ENCODE measurements at places on chromosomes 7 and 10.

DNA sequence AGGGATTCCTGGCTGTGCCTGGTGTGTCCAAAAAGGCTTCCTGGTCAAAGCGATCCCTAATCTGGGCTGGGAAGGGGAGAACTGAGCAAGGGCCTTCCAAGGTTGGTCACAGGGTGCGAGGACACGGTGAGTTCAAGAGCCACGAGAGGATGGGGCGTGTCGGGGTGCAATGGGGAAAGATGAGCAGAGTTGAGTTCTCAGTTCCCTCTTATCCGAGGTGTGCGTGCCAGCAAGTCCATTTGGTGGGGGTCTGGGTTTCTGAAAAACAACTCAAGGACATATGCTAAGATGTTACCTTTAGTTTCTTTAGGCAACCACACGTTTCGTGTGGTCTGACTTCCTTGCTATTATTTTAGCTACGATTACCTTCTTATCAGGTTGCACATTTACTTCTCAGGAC is 1.3 kb downstream of the ZNF775 start:
- DNase-seq: no peak

- peak; percentile 66 for DNase-seq
Measured at GRCh38 chr7:129952086-129952652, 591 bp downstream of the UBE2H start.

DNA sequence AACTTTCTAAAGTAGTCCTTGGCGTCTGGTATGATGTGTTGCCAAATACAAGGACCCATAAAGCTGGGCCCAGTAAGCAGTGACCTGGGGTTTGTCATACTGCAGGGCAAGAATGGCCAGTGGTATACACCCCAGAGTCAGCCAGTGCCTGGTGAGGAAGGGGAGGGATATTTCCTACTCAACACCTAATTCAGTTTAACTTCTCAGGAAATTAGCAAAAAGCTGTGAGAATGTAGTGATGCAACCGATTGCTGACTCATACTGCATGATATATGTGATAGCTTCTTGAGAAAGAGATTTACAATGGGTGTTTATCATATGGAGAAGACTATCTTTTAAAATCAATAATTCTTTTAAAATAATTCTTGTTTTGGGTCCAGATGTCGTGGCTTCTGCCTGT is 889.3 kb upstream of the CELF2 start:
- DNase-seq: no peak

DNA sequence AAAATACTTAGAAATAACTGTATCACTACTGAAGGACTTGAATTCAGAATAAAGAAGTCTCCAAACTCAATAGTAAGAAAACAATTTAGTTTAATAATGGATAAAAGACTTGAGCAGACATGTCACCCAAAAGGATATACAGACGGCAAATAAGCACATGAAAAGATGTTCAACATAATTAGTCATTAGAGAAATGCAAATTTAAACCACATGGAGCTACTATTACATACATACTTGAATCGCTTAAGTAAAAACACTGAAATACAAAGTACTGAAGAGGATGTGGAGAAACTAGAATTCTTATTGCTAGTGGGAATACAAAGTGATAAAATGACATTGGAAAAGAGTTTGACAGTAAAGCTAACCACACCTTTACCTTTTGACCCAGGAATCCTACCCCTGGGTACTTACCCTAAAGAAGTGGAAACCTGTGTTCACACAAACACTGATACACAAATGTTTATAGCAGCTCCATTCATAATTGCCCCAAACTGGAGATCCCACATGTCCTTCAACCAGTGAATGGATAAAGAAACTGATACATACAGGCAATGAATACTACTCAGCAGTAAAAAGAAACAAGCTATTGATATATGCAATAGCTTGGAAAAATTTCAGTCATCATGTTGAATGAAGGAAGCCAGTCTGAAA is 54.3 kb upstream of the NFKB2 start:
- DNase-seq: no peak

GRCh38 chr10:77263700-77264099 is 373.9 kb downstream of the KCNMA1 start:
- no peak for DNase-seq

DNA sequence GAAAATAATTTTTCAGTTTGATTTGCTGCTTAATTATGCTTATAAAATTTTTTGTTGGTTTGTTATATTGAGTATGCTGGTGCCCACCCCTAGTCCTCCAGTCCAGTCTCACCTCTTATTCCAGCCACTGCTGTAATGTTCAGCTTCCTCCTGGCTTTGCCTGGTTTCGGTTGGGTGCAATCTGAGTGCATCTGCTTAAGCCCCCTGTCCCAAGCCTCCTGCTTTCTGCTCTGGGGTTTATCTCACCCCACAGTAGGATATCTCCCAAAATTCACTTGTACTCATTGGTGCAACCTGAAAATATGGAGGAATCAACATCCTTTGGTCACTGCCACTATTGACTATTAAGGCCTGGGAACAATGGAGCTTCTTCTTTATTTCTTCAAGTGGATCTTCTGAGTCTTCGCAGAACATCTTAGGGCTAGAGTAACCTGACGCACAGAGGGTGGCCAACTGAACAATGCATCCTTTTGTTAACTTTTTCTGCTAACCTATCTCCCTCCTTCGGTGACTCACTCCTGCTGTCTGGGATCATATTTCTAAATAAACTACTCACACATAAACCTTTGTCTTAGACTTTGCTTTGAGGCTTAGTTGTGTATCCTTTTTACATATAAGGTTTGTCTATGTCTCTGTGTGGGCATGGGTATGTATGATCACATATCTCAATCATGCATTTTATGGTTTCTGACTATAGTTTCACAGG is 19.1 kb upstream of the SOSTDC1 start:
- no peak for DNase-seq

- peak; percentile 27 for DNase-seq
Measured at GRCh38 chr10:66180581-66181318, 745.1 kb upstream of the LRRTM3 start.

DNA sequence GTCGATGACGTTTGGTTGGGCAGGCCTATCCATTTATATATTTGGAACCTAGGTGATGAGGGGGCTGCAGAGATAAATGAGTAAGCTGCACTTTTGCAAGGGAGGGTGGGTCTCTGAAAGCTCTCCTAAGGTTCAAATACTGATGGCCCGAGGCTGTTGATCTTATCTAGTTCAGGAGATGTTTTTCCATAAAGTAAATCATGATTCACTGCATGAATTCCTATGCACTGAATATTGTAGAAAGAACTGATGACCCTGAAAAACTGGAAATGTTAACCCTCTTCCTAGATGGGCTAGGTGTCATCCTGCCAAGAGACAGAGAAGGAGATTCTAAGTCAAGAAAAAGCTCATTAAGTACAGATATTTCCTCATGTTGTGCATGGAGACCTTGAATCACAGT is 459.9 kb downstream of the PLXNA4 start:
- no peak for DNase-seq

GRCh38 chr10:119807960-119808697 is 64.5 kb downstream of the MCMBP start:
- no peak for DNase-seq

DNA sequence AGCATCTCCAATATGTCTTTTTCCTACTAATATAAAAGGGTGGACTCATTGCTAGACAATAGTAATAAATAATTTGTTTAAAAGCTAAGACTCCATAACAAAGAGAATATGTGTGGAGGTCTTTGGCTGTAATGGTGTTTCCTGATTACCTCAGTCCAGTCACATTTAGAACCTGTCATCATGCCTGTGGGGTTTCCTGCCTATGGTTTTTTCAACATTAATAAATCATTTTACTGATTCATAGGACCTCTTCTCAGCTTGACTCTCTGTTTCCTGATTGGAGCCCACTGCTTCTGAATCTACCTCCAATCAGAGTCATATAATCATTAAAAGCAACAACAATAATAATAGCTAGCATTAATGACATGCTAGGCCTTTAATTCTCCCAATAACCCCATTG is 52.4 kb upstream of the GNAI1 start:
- no peak for DNase-seq

DNA sequence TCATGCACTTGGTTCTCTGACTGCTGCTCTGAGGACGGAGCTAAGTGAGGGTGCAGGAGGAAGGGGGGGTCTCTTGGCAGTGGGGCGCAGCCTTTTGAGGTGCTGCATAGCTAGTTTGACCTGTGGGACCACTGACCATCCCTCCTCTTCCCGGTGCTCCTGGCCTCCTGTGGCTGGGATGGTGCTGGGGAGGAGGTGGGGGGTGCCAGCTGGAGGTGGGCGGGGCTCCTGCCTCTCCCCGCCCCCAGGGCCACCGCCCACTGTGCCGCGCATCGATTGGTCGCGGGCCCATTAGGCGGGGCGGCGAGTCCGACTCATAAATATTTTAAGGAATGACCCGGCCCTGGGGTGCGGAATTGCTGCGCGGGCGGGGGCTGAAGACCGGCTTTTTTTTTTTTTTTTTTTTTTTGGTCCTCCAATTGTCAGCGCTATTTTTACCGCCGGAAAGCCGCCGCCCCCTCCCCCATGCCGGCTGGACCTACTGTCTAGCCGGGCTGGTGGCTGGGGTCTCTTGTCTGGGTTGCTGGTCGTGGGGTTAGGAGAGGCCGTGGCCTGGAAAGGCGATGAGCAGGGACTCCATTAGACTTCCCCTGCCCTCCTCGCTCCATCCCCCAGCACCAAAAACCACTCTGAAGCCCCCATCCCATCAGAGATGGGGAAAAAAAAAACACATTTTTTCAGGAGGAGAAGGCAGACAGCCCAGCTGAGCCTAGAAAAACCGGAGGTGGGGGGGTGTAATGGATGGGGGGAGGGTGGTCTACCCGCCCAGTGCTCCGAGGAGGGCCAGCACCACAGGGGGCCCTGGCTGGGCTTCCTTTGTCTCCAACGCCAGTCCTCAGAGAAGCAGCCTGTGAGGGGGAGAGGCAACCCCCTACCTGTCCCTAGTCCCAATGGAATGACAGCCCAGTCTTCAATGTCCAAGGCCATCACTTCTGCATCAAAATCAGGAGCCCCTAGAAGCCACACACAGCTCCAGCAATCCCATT is 6.4 kb downstream of the SH2B2 start:
- DNase-seq: no peak

DNA sequence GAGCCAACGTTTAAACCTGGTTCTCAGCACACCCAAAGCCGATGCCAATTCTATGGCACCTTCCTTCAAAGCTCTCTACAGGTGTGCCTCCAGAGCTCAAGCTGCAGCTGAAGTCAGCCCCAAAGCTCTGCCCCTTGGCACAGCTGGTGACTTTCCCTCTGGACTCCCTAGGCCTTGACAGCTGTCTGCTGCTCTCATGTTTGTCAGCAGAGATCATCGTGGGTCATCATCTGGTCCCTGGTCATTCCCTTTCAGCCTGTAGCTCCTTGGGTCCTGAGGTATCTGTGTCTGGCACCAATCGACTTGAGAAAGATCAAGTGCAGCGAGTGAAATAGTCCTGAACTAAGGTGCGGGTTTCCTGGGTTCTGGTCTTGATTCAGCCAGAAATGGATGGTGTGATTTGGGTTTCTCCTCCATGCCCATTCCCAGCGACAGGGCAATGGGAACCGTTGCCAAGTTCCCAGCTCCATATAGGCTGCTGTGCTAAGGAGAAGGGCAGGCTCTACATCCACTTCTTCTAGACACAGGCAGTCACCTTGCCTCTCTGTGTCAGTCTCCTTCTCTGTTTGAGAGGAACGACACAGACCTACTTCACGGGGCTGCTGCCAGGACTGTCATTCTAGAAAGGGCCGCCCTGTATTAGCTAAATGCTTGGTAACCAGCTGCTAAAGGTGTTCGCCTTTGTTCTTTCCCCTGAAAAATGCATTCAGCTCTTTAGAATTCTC is 3.6 kb downstream of the PKD1L1 start:
- no peak for DNase-seq

DNA sequence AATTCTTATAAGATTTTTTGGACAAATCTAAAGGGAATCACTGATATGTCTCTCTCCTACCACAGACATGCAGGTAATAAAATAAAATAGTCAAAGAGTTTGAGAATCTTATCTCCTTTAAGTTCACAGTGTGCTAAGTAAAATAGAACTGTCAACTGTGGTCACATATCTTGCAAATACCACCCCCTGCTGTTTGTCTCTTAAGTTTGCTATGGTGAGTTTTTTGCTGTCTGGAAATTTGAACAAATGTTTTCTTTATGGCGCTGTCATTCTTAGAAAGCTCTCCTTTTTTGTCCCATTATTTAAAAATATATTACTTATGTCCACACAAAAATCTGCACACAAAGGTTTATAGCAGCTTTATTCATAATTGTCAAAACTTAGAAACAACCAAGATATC is 19.6 kb downstream of the GIMAP5 start:
- DNase-seq: no peak

DNA sequence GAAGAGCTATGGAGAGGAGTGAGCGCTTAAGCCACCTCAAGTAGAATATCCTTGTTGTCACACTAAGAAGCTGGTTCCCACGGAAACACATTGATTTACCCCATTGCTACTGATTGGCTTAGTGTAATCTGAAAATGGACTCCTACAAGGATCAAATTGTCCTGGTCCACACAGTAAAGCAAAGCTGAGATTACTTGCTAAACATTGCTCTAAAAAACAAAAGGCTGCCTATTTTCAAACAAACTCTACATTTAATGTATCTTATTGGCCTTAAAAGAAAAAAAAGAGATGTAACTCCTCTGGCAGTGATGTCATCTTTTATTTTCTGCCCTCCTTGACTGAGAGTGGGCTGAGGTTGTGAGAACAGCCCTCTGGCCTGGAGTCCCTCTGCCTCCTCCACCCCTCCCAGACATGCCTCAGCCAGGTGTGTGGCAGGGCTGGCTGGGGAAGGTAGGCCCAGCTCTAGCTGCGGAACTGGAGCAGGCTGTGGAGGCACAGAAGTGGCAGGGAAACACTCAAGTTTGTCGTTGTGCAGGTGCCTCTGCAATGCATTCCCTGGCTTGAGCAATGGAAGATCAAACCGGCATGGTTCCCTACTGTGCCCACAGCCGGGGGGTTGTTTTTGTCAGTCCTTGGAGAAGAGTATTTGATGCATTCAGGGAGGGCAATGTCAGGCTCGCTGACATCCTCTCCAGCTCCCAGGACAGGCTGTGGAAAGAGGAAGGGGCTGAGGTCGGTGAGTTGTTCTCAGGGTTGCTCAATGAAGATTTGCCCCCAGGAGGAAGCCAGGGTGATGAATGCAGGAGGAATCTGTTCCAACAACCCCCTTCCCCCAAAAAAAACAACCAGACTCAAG is 9.1 kb downstream of the KLF6 start:
- no peak for DNase-seq

- no peak for DNase-seq
Measured at GRCh38 chr7:15625466-15625865, 61.0 kb downstream of the MEOX2 start.

- DNase-seq: no peak
Measured at GRCh38 chr10:126964190-126964589, 59.0 kb downstream of the DOCK1 start.

GRCh38 chr7:81626008-81626407 is 143.8 kb downstream of the HGF start:
- no peak for DNase-seq

- DNase-seq: no peak
Measured at GRCh38 chr10:3002304-3002703, 65.0 kb upstream of the PFKP start.

GRCh38 chr10:10844251-10844650 is 173.4 kb upstream of the CELF2 start:
- no peak for DNase-seq

GRCh38 chr7:31145339-31145738 is 93.2 kb downstream of the ADCYAP1R1 start:
- DNase-seq: no peak
